Epithelial cell of proximal tubule (primary cell): ENCODE measurements at places on chromosomes 2 and 18. TPM values are rescaled to one million over a fixed set of nuclear protein-coding genes. Genes with fewer than 3 reads are reported as not detected.

DNA sequence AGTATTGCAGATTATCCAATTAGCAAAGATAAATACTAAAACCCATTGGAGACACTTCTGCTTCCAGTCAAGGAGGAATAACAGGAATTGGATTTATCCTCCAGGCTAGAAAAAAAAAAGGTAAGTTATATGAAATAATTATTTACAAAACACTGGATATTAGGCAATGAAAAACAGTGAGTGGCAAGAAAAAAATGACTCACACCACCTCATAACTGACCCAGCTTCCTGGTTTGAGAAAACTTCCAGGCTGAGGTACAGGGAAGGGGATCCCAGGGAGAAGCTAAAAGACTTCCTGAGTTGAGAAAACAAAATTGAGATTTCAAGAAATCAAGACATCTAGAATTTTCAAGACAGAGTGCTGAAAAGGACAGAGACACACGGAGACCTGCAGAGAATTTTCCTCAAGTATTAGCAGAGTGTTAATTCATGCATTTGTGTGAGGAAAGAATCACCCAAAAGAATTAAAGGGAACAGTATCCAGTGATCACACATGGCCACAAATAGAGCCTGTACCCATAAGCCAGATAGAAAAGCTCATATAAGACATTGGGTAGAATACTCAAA lies 17.4 kb downstream of the SRD5A2 start:
- peak; percentile 13 for DNase-seq

DNA sequence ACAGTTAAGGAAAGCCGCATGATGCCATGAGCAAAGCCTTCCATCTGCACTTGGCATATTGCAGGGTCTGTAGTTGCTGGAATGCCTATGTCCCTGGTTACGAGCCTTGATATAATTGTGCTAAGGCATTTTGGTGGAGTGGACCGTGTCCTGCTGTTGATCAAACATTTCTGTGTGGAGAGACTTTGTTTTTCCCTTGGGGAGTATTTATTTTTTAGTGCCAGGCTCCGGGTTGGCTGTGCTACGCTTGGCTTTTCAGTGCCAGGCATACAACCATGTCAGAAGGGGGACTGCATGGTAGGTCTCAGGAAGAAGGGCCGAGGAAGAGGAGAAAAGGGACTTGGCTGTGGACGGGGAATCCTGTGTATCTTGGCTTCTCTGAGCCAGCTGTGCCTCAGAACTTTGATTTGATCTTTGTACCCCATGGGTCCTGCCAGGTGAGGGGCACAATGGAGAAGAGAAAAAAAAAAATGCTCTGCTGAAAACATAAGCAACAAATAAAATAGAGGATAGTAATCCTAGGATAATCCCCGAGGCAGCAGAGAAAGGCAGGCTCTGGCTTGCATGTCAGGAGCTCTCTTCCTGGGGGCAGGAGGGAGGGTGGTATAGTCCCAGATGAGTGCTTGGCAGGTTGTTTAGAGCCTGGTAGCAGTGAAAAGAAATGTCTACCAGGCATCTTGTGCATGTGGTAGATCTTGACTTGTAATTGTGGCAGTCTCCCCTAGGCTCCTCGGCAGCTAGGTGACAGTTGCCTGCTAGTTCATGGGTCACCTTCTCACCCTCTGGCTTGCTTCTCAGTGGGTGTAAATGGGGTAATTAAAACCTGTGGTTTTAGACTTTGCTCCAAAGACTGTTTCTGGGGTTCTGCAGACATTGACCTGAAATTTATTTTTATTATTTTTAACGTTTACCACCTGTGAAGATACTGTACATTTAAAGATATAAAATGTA lies 233.0 kb downstream of the NEDD4L start:
- no peak for DNase-seq

DNA sequence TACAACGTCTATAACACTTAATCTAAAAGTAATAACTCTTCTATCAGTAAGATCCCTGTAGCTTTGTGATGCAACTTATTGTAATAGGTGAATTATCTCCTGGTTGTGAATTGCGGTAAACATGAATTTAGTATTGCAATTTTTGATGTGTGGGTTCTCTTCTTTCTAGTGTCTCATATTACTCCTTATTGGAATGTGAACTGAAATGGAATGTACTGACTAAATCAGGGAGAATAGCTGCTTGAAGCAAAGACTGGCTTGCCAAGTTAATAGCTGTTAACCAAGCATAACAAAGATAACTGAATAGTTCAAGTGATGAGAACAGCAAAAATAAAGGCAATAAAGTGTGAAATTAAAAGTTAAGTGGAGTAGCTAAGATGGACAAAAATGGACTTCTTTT lies 60.5 kb upstream of the TFPI start:
- peak; percentile 19 for DNase-seq

DNA sequence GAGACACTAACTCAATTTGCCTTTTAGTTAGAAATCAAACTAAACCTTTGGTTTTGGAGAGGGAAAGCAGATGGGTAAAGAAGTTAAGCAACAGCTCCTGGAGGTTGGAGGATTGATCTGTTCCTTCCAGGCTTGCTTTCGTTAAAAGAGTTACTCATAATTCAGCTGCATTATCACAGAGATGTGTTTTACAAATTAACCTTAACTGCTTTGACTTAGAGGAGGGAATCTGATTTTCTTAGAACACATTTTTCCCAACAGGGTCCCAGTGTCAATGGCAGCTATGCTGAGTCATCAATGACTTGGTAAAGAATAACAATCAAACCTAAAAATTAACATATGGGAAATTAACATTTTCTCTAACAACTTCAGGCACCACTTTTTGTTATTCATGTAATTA lies 113.4 kb downstream of the COPS8 start:
- no peak for DNase-seq

Gene INPP5D
- 0.80 and 1.8 TPM in 2 replicates for total RNA-seq

GRCh38 chr2:54341656-54342055 lies 85.6 kb upstream of the TSPYL6 start:
- no peak for DNase-seq

DNA sequence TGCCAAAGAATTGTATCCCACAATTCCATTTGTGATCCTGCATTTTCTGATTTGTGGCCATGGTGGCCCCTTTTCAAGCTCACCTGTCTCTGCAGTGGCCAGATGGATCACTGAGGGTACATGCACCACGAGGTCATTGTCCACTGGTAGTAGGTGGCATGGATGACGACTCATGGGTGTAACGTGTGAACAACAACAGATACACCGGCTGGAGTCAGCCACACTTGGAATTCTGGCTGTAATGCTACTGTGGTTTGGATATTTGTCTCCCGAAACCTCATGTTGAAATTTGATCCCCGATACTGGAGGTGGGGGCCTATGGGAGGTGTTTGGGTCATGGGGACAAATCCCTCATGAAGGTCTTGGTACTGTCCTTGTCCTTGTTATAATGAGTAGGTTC lies 102.2 kb upstream of the TAF1B start:
- no peak for DNase-seq

Gene ZNF804A
- total RNA-seq: not detected in 2 replicates

Gene WDPCP
- total RNA-seq: 1.6 and 2.6 TPM in 2 replicates

DNA sequence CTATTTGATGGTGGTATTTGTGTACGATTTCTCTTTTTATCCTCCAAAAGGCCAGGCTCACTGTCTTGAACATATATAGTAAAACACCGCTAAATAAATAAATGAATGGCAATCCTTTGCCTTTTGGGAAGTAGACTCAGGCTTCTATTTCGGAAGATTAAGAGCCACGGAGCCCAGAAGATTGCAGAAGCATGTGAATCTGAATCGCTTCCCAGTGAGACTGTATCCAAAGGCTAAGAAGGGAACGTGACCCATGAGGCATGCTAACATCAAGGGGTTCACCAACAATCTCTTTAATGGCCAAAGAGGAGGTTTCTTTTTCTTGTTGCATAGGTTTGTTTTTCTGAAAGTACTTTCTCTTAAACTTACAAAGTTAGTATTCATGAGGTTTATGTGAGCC lies 70.0 kb upstream of the DNMT3A start:
- DNase-seq: no peak

DNA sequence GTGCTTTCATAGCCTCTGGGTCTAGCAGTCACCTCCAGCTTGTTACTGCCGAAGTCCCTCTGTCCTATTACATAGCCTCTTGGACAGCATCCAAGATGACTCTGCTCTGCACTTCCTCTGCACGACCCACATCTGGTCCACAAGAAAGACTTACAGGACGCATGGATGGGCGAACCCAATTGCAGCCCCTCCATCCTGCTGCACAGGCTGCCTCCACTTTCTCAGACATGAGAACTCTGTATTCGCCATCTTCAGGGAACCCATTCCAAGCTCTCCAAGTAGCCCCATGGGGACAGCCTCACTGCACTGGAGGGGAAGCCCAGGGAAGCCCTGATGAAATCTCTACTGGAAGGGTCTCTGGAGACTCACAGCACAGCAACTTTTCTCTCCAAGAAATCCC lies 172.1 kb downstream of the GFPT1 start:
- no peak for DNase-seq

- DNase-seq: no peak
Observed at GRCh38 chr2:216416571-216417307, 4.5 kb downstream of the SMARCAL1 start.

Gene TFCP2L1
- total RNA-seq: 6.5 and 12.3 TPM in 2 replicates
